ENCODE measurements at places on chromosomes 1 and 21.

- DNase-seq = no peak
Measured at GRCh38 chr21:25342816-25343215, 264.5 kb downstream of the MRPL39 start.

DNA sequence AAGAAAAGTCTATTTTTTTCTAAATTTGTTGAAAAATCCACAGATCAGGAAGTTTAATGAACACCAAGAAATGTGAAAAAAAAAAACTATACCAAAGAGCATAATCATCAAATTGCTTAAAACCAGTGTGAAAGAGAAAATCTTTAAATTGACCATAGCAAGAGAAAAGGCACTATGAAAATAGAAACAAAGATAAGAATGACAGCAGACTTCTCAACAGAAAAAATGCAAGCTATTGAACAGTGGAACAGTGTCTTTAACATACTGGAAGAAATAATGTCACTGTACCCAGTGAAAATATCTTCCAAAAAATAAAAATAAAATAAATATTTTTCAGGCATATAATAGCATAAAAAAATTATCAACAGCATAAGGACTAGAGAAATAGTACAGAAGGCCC, 243.0 kb upstream of the GJB5 start:
- no peak for DNase-seq

DNA sequence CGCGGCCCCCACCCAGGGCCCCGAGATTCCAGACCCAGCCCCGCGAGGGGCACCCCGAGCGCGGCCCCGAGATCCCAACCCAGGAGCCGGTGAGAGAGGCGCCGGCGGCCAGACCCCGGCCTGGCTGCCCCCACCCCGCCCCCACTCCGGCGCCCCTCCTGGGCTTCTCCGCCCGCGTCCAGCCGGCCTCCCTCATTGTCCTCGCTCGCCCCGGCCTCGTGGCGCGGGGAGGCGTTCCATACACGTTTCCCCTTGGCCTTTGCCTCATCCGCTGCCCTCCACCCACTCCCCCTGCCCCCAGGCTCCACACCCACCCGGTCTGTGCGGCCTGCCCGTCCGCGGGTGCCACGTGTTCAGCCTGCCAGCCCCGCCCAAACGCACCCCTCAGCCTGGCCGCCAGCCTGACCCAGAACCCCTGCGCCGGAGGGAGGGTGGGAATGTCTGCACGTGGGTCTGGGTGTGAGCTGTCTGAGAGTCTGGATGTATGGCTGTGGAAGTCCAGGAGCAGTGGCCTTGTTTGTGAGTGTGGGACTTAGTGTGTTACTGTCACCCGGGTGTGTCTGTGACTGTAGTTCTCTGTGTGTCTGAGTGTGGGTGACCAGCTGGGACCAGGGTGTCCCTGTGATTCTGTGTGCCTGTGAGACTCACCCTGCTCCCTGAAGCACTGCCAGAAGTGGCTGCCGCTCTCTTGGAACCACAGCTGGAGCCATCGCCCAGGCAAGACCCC, 681 bp downstream of the B4GALT2 start:
- DNase-seq = peak; percentile 79

- DNase-seq = no peak
Measured at GRCh38 chr1:208100906-208101305, 143.3 kb downstream of the PLXNA2 start.

- DNase-seq = no peak
Measured at GRCh38 chr1:153882296-153882912, 40.4 kb downstream of the GATAD2B start.

DNA sequence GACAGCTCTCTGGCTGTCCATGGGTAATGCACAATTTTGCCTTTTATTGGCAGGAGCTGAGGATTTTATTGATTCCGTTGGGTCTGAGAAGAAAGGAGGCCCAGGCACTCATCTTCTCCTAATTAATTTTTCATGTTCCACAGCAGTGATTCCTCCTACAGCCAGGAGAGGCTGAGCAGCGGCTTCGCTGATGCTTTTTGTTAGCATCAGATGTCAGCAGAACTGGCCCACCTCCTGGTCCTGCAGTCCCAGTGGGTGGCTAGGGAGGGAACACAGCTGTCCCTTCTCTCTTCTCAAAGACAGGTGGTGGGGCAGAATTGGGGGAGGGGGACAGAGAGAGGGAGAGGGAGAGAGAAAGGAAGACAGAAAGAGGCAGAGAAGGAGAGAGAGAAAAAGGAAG, 5.7 kb downstream of the MT1HL1 start:
- no peak for DNase-seq

DNA sequence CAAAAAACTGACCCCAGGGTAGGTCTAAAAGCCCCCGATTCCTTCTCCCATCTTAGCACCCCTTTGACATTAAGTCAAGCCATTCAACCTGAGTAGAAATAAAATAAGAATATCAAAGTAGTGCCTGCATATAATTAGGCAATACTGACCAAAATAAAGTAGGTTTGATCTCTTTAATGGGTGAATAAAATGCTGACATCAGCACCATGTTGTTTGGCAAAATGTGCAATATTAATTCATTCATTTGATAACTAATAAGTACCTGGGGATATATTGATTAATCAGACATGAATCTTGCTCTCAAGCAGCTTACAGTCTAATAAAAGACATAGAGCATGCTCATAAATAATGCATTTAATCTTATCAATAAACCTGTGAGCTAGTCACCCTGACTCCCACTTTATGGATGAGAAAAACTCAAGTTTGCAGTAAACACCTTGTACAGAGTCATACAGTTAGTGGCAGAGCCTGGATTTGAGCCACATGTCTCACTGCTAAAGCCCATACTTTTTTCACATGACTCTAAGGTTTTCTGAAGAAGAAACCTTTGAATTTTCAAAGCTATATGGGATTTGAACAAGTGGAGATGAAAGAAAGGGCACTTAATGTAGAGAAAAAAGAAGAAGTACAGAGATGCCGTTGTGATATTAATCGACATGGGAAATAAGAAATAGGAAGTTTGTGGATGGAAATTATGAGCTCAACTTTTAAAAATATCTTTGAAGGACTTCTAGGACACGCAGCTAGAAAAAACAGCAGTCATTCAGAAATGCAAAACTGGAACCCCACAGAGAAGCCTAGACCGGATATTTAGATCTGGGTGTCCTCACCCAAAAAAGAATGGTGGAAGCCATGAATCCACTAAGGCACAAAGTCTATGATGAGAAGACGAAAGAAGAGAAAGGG, 183.9 kb downstream of the TOMM20 start:
- DNase-seq = no peak

DNA sequence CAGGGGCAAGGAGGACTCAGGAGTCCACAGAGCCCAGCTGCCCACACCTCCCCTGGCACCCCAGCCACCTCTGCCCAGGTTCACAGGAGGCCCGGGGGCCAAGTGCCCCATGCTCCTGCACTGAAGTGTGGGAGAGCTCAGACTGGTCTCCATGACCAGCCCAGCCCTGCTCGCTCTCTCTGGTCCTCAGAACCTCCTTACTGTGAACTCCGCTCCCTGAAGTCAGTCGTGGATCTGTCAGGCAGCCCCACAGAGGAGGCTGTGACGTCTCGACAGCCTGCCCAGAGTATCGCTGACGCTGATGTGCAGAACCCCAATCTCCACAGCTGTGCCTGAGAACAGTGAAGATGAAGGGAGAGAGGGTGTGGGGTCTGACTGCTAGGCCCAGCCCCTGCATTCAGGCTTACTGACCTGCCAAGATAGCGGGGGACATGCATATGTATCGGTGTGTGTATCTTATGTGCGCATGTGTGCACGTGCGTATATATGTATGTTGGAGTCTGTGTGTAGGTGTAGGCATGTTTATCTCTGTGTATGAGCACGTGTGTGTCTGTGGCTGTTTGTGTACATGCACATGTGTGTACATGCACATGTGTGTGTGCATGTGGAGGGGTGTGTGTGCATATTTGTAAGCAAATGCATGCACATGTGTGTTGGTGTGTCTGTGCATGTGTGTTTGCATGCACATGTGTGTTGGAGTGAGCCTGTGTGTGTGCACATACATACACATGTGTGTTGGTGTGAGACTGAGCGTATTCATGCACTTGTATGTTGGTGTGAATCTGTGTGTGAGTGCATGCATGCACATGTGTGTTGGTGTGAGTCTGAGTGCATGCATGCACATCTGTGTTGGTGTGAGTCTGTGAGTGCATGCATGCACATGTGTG, 118.5 kb upstream of the ARHGEF16 start:
- DNase-seq = no peak

DNA sequence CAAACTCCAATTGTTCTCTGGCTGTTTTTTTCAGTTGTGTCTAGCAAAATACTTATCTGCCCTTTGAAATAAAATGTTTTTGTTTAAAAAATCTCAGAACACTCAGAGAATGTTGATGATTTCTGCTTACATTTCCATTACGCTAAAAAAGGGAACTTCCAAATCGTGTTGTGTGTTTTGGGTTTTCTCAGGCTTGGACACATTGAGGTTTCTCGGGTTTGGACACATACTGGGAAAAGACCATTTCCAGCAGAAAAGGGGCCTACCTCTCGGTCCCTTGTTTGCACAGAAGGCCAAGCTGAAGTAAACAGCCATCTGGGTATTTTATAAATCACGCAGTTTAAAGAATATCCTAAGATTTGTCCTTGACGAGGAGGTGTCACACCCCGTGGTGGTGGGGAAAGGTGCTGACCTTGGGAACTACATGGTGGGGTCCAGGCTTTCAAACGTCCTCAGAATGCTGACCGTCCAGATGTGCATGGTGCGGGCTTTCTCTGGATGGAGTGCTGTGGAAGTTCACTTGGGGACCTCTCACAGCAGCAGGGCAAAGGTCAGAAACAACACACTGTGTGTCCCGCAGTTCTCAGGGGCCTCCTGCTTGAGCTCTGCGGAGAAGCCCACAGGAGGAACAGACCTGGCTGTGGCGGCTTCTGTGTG, 67.8 kb downstream of the SLC37A1 start:
- DNase-seq = peak; percentile 43

DNA sequence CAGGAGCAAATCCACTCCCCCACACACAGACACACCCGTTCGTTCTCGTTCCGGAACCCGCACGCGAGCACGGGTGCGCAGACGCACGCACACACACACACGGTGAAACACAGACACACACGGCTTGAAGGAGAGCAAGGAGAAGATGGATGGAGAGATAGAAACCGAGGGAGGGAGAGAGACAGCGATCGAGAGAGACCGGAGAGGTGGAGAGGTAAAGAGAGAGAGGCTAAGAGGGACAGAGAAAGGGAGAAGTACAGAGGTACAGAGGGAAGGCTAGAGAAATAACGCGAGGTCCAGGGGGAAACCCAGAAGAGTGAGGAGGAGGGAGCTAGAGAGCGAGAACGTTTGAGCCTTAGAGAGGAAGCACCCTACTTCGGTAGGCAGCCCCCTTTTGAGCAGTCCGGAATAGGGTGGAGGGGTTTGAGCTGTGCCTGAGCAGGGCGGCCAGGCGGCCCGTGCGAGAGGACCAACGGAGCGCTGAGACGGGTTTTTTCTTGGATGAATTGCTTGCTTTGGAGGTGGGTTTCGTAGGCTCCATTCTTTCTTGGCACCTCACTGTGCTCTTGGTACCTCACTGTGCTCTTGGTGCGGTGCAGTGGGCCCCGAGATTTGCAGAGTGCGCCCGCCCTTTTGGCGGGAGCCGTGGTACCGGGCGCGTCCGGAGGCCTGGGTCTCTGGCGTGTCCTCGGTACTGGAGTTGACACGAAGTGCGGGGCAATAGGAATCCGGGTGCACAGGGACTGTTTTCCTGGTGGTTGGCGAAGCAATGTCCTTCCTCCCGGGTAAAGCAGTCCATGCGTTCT, 88.4 kb upstream of the RHOU start:
- DNase-seq = peak; percentile 81

DNA sequence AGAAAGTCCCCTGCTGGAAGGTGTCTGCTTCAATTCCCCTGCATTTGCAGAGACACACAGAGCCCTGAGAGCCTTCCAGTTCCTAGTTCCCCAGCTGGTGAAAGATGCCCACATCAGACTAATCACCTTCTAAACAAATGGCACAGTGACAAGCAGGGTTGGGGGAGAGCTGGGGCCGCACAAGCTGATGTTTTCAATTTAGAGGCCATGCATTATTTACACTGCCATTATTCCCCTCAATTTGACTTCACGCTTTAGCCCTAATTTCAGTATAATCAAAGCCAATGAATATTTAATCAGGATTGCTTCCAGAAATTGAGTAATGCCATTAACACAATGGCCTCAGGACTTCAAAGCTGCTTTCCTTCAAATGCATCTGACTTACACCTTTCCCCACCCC, 81.5 kb downstream of the BEND5 start:
- no peak for DNase-seq

DNA sequence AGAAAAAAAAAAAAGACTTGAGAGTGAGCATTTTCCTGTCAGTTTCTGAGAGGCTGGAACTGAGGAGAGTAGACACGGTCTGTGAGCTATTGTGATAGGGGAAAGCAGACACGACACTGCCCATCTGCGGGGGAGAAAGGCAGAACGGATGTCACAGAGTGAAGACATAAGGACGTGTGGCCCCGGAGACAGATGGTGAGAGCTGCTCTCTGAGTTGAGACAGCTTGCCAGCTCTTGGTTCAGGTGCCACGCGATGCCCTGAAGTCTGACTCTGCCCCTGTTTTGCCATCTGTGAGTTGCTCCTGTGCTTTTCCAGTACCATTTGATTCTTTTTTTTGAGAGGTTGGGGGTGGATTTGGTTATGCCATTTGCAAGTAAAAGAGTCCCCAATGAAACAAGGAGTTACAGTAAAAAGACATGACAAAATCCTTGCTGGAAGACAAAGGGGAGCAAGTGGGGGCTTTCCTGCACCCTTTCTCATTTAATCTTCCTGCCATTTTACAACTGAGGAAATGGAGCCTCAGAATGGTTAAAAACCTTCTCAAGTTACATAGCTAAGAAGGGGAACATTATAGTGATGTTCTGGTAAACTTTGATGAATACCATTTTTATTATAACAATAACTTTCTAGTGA, 128.9 kb upstream of the DNAH14 start:
- no peak for DNase-seq

DNA sequence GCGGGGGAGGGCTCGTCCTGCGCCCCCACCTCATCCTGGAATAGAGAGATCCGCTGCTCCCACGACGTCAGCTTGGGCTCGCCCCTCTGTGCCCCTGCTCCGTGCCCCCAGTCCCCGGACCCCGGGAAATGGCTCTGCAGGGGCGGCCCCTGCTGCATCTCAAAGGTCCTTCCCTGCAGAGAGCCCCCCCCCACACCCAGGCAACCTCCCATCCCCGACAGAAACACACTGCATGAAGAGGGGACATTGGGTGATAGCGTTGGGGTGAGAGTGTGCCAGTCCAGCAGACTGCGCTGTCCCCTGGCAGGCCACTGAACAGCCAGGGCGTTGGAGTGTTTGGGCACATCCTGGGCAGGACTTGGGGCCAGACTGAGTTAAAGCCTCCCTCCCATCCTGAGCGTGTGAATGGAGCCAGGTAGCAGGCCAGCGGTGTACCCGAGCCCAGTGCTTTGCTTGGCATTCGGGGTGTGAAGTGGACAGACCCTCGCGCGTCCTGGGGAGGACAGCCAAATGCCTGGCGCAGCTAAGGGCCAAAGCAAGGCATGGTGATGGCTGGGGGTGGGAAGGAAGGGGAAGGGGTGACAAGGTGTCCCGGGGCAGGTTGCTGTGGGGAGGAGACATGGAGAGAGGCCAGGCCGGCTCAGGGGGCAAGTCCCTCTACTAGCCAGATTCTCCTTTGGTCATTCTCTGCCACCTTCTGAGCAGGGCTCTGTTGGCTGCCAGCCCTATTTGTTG, 633 bp upstream of the ETNK2 start:
- no peak for DNase-seq

GRCh38 chr1:196400478-196401451, 207.5 kb downstream of the KCNT2 start:
- DNase-seq = no peak

Measured in activated CD8-positive, alpha-beta memory T cell treated with anti-CD3 and anti-CD28 coated beads for 24 hours (primary cell).